ENCODE measurements at places on chromosomes 7 and 10. TPM values are rescaled to one million over a fixed set of nuclear protein-coding genes. Genes with fewer than 3 reads are reported as not detected.

Gene WNT2
- total RNA-seq = 0.19 TPM

Gene CYP2E1
- total RNA-seq = 0.28 TPM

Gene MYH16
- total RNA-seq = not detected

Gene SPDYE11
- total RNA-seq = not detected

Gene SLIT1
- total RNA-seq = under 0.01 TPM

Gene COL28A1
- total RNA-seq = under 0.01 TPM

Gene TDRD1
- 5.1 TPM for total RNA-seq

Gene NME8
- not detected for total RNA-seq

Gene PALD1
- 0.56 TPM for total RNA-seq

Gene C10orf90
- 0.38 TPM for total RNA-seq

Gene NKX1-2
- not detected for total RNA-seq

Gene MYO1G
- total RNA-seq = under 0.01 TPM

Gene PDZD8
- total RNA-seq = 13.5 TPM

Gene UTF1
- not detected for total RNA-seq

Gene TMEM213
- total RNA-seq = not detected

Gene NUPR2
- not detected for total RNA-seq

Gene TMEM184A
- total RNA-seq = under 0.01 TPM

Gene SLC29A3
- 1.7 TPM for total RNA-seq

Gene CPVL
- total RNA-seq = 0.58 TPM

Gene C10orf67
- total RNA-seq = 0.19 TPM

Gene ABCB1
- 2.0 TPM for total RNA-seq

Gene NOS3
- total RNA-seq = 5.8 TPM

Gene HMX2
- total RNA-seq = not detected

Gene SLC13A1
- not detected for total RNA-seq

Gene SLC39A12
- not detected for total RNA-seq

Gene NUTM2D
- total RNA-seq = 0.28 TPM

Gene WEE2
- not detected for total RNA-seq

Gene NRCAM
- 2.3 TPM for total RNA-seq

Gene PLEKHA1
- total RNA-seq = 30.4 TPM

Gene R3HCC1L
- 12.5 TPM for total RNA-seq

Gene DIP2C
- 6.7 TPM for total RNA-seq

Gene IL6
- 69.4 TPM for total RNA-seq

Gene PRKAR1B
- total RNA-seq = 13.2 TPM

Gene LYZL2
- total RNA-seq = not detected

Data from regular cardiac myocyte (primary cell).